ENCODE measurements at places on chromosomes 12 and 14.

GRCh38 chr12:114682106-114682784, 1.7 kb downstream of the TBX3 start:
- no peak for DNase-seq

GRCh38 chr14:75430116-75430515, 2.3 kb downstream of the JDP2 start:
- no peak for DNase-seq

DNA sequence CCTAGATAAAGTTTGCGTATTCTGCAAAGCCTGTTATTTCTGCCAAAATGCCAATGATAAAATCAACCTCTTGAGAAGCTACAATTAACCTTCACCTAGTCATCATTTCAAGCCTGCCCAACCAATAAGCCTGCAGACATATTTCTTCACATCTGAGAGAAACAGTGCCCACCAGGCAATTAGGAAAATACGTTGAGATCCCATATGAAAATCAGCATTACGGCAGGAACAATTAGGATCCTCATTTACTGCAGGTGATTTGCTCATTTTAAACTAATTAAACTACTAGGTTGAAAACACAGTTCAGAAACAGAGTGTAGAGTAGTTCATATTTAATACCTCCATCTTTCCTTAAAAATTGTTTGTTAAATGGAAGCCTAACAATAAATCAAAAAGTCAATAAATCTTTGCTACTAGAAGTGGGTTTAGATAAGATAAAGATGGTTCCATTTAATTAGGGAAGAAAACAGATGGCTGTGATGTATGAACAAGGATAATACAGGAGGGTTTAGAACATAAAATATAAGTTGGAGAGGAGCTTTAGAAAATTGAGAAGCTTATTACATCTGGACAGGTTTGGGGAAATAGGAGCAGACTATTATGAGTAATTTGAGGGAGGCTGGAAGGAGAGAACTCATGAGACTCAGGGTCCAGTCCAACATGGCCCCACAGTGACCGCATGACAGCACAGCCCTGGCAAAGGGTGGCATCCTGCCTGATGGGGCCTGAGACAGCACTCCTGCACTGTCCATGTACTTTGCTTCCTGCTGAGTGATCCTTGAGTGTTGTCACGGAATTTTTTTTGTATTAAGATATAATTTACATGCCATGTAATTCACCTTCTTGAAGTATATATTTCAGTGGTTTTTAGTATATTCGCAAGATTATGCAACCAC, 26.9 kb upstream of the PYGL start:
- DNase-seq: no peak

DNA sequence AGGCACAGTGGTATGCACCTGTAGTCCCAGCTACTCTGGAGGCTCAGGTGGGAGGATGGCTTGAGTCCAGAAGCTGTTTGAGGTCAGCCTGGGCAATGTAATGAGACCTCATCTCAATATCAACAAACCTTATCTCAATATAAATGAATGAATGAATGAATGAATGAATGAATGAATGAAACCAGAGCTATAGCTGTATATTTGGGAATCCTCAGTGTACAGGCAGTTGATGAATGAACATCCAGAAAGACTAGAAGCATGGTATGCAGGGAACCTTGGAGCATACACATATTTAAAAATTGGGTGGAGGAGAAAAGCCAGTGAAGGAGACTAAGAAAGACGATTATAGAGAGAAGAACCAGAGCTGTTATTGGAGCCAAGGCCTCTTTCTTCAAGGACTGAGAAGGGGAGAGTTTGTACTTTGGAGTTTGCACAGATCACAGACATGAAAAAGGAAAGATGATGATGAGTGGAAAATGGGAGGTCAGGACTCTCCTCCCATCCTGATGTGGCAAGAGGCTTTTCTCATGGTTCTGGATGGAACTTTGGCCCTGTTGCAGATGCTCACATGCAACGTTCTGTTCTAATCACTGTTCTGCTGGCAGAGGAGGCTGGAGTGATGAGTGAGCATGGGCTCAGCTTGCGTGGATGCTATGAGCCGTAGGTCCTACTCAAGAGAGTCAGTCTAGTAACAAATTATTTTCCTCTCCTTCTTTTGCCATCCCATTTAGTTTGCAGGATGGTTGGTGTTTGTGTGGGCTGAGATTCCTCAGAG, 114.4 kb downstream of the PRKCH start:
- DNase-seq: no peak

GRCh38 chr14:33859306-33859705, 91.6 kb downstream of the EGLN3 start:
- no peak for DNase-seq

- no peak for DNase-seq
Observed at GRCh38 chr14:88793259-88793625, 489 bp upstream of the EML5 start.

DNA sequence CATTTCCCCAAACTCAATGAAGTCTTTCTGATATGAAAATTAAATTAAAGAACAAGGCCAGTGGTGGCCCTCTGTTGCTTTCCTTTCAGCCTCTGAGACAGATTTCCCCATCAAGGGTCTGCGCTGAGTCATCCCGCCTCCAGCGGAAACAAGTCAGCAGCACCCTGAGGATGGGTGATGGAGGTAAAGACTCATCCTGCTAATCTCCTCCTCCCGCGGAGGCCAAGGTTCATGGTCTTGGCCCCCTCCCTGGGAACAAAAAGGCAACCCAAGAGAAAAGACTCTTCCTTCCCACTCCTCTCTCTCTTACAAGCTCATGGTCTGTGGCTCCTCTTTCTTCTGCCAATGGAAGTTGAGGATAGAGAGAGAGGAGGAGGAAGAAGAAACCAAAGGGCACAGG, 9.0 kb upstream of the NUMB start:
- no peak for DNase-seq

Data from activated naive CD4-positive, alpha-beta T cell (primary cell).